ENCODE measurements at places on chromosomes 13 and 19.
A peak's percentile ranks its signal among the peaks of the same experiment; 100 is the strongest.

GRCh38 chr19:11265785-11266236, 3.5 kb upstream of the DOCK6 start:
- DNase-seq: no peak

GRCh38 chr13:37944869-37945442, 75.4 kb upstream of the TRPC4 start:
- DNase-seq: no peak

DNA sequence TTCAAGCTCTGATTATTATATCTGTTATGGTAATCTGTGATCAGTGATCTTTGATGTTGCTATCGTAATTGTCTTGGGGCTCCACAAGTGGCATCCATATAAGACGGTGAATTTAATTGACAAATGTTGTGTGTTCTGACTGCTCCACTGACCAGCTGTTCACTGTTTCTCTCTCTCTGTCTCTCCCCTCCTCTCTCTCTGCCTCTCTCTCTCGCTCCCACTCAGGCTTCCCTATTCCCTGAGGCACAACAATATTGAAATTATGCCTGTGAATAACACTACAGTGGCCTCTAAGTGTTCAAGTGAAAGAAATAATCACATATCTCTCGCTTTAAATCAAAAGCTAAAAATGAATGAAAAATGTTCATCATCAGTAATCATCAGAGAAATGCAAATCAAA, 4.4 kb upstream of the SACS start:
- DNase-seq: no peak

DNA sequence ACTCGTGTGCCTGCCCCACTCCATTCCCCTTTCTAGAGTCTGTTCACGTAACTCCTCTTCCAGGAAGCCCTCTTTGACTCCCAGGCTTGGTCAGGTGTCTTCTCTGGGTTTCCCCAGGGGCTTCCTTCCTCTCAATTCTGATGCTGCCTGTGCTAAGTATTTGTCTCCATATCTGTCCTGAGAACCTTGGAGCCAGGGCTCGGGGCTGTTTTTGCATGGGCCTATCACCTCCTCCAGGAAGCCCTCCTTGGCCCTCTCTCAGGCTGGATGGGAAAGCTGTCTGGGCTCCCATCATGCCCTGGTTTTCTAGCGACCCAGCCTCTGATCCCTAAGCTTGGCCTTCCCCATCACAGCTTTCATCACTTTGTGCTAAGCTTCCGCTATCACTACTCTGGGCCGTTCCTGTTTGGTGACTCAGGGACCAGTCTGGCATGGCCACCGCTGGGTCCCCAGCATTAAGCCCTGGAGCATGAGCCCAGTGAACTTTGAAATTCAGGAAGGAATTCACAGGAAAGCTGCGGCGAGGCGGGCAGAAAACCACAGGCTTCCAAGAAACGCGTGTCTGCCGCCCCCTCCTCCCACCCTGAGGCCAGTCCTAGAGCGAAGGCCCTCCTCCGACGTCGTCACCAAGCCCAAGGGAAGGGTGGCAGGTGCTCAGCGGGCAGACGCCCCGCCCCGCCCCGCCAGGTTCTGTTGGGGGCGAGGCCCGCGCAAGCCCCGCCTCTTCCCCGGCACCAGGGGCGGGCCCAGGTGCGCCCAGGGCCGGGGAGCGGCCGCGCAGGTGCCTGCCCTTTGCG, 486 bp upstream of the SPINT2 start:
- no peak for DNase-seq

GRCh38 chr19:325173-325936, 19.2 kb downstream of the MIER2 start:
- DNase-seq: no peak

- no peak for DNase-seq
Measured at GRCh38 chr19:48780631-48781391, 25.5 kb downstream of the FGF21 start.

- peak; percentile 13 for DNase-seq
Measured at GRCh38 chr13:19782049-19782726, 557 bp downstream of the PSPC1 start.

- no peak for DNase-seq
Measured at GRCh38 chr19:30064348-30064699, 122.3 kb downstream of the URI1 start.

- no peak for DNase-seq
Measured at GRCh38 chr13:102817241-102817640, 18.3 kb downstream of the BIVM start.

GRCh38 chr13:97631158-97631557, 197.2 kb downstream of the RAP2A start:
- peak; percentile 24 for DNase-seq

GRCh38 chr19:42596391-42597072, 1.8 kb upstream of the CEACAM8 start:
- peak; percentile 30 for DNase-seq

DNA sequence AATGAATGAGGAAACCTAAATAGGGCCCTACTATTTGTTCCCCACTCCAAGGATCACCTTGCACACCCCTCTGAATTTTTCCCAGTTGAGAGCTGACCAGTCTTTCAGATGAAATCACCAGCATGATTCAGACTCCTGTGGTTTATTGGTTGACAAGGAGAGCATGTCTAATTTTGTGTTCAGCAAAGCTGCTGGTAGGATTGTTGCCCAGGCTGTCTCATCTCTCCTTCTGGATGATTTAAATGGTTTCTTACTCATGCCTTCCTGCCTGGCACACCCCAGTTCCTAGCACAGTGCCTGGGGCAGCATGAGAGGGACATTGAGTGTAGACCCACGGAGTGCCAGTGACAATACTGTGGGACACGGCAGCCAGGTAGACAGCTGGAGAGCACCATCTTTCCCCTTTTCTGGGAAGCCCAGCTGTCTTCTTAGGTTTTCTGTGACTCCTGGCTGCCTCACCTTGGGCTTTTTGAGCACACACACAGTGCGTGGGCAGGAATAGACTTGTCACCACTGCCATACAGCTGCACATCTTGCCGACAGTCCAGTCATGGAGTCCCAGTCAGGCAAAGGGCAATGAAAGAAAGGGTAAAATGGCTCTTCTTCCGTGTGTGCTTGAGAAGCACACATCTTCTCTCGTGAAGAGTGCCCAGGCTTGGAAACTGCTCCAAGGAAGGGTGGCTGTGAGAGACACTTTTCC, 12.3 kb downstream of the FGF9 start:
- DNase-seq: no peak

DNA sequence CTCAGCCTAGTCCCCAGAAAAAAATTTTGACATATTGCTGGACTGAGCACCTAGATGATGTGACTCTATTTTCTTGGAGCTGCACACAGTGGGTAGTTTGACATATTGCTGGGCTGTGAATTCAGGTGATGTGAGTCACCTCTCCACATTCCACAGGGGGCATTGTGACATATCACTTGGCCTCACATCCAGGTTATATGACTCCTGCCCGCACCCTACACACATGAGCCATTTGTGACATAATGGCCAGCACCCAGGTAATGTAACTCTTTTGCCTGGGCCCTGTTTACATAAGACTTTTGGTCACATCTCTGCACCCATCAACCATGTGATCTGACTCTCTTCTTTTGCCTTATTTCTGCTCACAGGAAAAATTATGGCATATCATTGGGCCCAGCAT, 55.1 kb upstream of the ZNF43 start:
- no peak for DNase-seq

DNA sequence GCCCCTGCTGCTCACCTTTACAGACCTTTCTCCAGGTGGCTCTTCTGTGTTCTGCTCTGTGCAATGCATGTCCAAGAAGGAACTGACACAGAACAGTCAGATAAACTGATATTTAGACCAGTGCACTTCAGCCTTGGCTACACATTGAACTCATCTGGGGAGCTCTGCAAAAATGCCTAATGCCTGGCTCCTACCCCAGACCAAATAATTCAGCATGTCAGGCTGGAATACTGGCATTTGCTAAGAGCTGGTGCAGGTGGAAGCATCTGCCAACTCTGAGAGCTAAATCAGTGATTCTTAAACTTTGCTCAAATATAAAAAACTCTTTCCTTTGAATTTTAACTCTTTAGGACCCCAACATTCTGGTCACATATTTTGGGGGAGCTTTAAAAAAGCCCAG, 118.2 kb upstream of the TSC22D1 start:
- DNase-seq: no peak

DNA sequence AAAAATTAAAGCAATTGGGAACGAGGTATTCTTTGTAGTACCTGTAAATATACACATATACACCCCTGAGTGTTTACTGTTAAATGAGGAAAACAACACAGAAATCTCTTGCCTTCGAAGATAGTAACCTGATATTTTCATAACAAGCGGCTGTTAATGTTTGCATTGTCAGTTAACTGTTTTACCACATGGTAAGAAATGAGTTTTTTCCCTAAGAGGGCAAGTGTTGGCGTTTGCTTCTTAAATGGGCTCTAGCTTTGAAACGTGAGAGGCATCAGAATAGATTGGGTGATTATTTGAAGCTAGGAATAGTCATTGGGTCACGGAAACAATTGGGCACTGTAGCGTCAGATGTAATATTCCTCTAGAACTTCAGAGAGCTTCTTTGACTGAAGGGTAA, 22.0 kb upstream of the UPF3A start:
- DNase-seq: no peak

GRCh38 chr19:10892256-10892655, 20.9 kb downstream of the CARM1 start:
- no peak for DNase-seq

DNA sequence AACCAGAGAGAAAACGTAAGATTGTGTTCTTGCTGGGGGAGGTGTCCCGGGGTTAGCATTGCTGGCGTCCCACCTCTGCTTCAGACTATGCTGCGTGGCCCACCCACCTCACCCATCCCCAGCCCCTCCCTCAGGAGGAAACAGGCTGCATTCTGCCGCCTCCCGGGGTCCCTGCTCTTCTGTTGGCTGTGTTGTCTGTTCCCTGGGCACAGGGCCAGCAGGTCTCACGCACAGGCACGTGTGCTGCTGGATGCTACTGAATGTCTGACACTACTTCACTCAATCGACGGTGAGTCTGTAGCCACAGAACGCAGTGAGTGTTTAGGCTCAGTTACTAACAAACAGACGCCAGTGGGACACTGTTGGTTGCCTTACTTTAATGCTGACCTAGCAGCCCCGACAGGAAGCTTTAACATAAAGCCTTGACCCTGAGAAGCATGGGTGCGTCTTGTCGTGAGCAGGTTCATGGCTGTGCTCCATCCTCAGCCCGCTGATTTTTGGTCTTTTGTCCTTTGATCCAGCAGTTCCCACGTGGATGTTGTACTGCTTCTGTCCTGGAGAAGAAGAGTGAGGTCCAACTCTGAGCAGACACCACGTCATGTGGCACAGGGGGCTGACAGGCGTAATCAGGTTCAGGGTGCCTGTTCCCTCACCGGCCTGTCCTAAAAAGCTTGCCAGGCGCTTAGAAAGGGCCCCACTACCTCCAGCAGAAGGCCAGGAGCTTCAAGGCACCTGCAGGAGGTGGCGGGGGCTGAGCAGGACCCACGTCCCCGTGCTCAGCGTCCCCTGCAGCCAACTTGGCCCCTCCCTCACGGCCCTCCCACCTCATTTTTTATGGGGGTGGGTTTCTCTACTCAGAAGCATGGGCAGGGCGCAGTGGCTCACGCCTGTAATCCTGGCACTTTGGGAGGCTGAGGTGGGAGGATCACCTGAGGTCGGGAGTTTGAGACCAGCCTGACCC, 26.0 kb downstream of the NAXD start:
- DNase-seq: no peak

DNA sequence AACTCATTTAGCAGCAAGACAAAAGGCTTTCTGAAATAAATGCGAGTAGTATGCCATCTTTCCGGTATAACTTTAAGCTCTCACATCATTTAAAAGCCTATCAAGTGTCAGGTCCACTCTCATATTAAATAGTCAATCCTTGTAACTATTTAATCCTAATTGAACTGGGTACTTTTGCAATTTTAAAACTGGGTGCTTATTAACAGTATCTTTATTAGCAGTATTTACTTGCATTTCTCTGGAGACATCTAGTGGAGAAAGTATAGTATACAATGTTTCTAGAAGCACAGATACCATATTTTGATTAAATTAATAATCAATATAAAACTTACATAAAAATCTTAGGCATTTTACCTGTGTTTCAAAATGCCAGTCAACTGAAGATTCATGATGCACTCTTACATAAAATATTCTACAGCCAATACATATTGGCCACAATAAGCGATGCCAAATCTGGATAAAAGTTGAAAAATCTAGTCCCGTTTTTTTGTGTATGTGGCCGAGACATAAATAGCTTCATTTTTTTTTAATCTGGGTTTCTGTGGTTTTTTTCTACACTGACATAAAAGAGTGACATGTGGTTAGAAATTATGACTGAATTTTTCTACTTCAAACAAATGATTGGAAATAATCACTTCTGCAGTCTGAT, 4.3 kb upstream of the POSTN start:
- DNase-seq: no peak

- peak; percentile 76 for DNase-seq
Measured at GRCh38 chr19:5103061-5103701, 134.3 kb downstream of the KDM4B start.

DNA sequence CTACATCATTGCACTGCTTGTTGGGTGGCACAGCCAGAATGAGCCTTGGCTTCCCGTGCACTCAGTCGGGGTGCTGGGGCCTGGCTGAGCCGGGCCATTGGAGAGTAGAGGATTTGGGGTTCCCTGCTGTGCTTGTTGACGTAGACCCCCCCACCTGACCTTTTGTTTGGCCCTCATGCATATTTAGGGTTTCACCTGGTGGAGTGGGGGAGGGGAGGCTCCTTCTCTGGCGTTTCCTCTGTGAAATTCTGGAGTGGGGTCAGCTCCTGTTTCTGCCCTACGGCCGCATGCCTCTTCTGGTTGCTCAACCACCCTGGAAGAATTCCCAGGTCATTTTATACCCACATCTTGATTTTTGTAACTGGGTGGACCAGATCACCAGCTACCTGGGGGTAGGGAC, 82.8 kb downstream of the SIPA1L3 start:
- no peak for DNase-seq

- DNase-seq: no peak
Measured at GRCh38 chr13:103517066-103517767, 451.0 kb upstream of the SLC10A2 start.

DNA sequence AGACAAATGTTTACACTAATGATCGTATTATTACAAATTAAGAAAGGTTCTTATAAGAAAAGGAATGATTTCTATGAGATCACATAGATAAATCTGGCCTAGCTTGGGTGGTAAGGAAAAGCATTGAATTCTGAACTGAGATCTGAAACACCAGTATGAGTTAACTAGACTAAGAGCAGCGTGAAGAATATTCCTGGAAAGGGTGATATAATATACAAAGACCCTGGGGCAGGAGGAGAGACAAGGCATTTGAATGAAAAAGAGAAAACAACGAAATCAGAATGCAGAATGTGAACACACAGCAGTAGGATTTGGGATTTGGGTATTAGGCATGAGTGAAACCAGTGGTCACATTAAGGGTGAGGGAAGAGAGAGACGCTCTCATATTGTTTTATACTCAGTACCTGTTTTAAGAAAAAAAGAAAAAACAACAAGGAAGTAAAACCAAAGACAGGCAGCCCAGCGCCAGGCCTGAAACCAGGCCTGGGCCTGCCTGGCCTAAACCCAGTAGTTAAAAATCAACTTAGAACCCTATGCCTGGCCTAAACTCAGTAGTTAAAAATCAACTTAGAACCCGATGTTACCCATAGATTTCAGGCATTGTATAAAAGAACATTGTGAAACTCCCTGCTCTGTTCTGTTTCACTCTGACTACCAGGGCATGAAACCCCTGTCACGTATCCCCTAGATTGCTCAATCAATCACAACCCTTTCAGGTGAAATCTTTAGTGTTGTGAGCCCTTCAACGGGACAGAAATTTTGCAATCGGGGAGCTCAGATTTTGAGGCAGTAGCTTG, 287.1 kb downstream of the ITGBL1 start:
- no peak for DNase-seq
